CD14-positive monocyte (primary cell): ENCODE measurements at places on chromosomes 12 and 14.

GRCh38 chr12:113385282-113385882, 18.3 kb downstream of the SDS start:
- DNase-seq: no peak

DNA sequence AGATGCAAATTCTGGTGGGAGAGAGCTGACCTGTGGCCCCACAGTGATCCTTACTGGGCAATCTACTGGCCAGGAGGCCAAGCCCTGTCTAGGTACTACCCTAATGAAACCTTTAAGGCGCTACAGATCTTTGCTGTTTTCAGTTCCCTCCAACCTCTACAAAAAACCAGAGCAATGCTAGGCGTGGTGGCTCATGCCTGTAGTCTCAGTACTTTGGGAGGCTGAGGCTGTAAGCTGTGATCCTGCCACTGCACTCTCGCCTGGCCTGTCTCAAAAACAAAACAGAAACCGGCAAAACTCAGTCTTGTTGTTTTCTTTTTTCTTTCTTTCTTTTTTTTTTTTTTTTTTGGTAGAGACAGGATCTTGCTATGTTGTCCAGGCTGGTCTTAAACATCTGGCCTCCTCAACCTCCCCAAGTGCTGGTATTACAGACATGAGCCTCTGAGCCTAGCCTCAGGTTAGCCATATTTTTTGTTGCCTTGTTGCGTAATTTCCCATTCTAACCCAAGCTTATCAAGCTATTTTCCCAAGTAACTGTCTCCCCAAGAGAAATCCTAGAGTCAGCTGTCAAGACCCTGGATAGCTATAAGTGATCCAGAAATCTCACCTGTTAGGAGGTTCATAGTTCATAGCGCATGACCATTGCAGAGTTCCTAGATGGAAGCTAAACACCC, 2.8 kb downstream of the ETFBKMT start:
- DNase-seq: no peak

DNA sequence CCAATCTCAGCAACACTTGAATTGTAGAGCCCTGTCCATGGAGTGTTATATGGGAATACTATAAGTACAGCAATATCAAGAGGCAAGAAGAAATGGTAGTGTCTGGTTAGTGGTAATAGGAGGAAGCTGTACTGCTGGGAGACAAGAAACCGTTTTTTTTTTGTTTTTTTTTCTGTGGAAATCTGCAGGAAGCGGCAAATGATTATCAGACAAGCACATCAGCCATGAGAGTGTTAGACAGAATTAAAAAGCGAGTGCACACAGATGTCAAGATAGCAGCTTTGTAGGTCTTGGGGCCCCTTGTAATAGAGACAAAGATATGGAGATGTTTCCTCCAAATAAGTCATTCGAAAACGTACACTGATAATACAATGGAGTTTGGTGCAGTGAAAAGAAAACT, 6.7 kb downstream of the TESPA1 start:
- no peak for DNase-seq

GRCh38 chr14:64987438-64987767, 708 bp downstream of the FNTB start:
- DNase-seq: no peak

GRCh38 chr12:114408471-114408885, 2.5 kb upstream of the TBX5 start:
- DNase-seq: no peak

DNA sequence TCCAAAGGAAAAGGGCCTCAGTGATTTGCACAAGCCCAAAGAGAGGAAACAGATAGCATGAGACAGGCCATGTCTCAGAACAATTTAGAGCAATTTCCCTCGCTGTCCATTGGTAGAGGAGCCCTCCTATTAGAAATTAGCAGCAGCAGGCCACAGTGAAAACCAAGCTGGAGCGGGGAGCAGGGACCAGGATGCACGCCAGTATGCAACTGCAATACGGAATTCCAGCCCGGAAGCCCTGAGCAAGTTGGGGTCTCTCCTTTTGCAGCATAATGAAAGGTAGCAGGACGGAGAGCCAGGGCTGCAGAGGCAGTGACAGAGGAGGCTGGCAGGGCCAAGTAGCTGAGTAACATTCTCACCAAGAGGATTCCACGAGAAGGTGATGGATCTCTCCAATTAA, 84.9 kb upstream of the CLMN start:
- DNase-seq: no peak

DNA sequence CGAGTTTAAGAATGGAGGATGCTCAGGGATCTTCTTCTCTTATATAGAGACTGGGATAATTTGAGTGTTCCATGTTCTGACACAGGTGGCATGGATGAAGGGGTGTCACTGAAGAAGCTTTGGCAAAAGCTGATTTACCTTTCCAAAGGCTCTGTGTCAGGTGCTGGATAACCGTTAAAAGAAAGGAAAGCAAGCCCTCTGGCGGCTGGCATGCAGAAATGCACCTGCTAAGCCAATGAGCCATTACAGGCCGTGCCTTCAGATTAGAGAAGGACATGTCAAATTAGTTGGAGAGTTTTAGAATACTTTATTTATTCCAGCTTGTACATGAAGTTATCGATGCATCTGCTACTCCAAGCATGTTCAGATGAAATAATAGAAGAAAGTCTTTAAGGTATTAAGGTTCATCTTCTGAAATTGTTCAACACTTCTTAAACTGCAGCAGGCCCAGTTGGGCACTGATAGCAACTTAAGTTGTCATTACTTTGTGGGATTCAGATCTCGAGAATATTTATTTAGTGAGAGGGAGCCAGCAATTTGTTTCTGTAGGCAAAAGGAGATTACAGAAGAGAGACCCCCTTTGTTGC, 678.2 kb downstream of the NRXN3 start:
- DNase-seq: no peak

- DNase-seq: no peak
Measured at GRCh38 chr12:41485203-41485602, 297.1 kb downstream of the PDZRN4 start.

GRCh38 chr14:88026890-88027289, 22.0 kb downstream of the GPR65 start:
- DNase-seq: no peak

DNA sequence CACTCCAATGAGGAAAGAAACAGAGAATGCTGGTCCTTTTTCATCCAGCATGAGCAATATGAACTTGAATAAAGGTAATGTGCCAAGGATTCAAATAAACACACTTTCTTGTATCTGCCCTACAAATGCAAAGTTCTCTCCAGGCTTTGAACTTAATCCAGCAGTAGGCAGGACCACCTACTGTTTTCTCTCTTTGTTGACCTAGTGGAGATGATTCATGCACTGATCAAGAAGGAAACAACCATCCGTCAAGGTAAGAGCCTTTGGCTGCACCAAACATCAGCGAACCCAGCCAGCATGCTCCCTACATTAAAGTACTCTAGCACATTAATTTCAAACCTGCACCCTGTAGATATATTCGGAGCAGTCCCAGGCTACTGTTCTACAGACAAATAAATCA, 489.3 kb downstream of the GALC start:
- no peak for DNase-seq

DNA sequence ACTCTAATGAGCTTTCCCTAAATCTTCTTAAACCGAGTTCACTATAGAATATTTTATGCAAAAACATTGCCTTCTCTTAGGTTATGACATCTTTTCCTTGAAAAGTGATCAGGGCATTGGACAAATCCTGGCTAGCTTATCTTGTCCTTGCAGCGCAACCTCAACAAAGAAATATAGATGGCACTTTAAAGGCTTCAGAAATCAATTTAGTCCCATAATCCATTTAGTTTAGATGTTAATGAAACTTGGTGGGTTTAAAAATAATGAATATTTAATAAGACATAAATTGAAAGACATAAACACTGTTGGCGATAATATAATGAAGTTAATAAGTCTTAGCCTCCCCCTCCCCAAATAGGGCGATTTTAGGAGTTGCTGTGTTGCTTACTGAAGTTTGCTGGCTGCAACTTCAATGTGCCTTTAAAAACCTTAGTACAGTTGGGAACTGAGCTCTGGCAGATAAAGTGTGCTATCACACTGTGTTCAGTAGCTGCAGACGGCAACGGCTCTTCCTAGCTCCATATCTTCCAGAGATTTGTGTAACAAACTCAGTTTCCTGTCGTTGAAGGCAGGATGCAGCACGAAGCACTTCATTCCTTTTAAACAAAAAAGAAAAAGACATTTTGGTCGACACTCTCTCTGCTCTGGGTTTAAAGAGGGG, 19.5 kb downstream of the PLXNC1 start:
- no peak for DNase-seq

- no peak for DNase-seq
Measured at GRCh38 chr14:88437658-88438057, 52.2 kb downstream of the SPATA7 start.
